ENCODE measurements at places on chromosomes 5 and 9. TPM values are rescaled to one million over a fixed set of nuclear protein-coding genes. Genes with fewer than 3 reads are reported as not detected.
A peak's percentile ranks its signal among the peaks of the same experiment; 100 is the strongest.

ESM1 gene
- total RNA-seq = not detected

PCDHB7 gene
- 0.72 TPM for total RNA-seq

GRCh38 chr5:132370181-132370970 is 866 bp downstream of the SLC22A5 start:
- peak overlapping the region; percentile 83 for H3K4me3 ChIP-seq
- no peak overlapping the region for H3K27ac ChIP-seq

DNA sequence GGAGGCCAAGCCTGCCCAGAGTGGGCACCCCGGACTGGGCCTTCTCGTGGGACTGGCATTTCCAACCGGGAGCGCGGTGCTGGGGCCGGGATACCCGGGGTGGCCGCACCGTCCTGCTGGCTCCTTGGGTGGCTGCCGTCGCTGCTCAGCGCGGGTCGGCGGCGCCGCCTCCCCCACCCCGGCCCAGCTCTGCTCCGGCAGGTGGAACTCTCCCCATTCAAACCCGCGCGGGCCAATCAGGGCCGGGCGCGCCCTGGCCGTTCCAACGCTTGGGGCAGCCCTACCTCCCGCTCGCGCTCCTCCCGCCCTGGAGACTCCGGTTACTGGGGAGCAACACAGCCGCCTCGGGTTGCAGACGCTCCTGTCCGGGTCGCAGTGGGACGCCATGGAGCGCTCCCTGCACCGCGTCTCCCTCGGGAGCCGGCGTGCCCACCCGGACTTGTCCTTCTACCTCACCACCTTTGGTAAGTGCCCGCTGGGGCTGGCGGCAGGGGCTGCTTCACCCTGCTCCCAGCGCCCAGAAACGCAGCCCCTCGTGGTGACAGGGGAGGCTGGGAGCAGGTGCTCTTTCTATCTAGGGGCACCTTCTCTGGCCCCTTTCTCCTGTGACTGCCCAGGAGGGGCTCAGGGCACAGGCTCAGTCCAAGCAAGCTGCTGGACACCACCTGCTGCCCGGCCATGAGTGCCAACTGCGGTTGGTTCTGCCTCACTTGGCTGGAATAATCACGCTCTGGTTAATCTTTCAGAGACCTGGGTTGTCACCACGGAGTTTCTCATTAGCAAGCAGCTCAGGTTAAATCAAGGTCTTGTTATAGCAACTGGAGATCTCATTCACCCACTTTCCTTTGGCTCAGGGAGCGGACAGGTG is at the start of gene RGS3:
Gene RGS3, plus strand, starts transcription at position 310 of the 868 bp plus-strand sequence. Its CDS starts 76 bp downstream, at position 386.
- H3K4me1 ChIP-seq = peaks cover 4% of the 10 kb centered on the region
- H3K27me3 ChIP-seq = peaks cover 39% of the 10 kb centered on the region
- H3K27ac ChIP-seq = no peak within 1 kb of the TSS
- no peaks in the 10 kb centered on the region for H3K36me3 ChIP-seq
- H3K4me3 ChIP-seq = peak within 1 kb of the TSS; percentile 76

All from endodermal cell (in vitro differentiated cells).